Stimulated activated CD4-positive, alpha-beta T cell treated with anti-CD3 and anti-CD28 coated beads, Interleukin-15, amount 100 ng/mL, for 1 hour (primary cell): ENCODE measurements at places on chromosomes 2 and 18.
A peak's percentile ranks its signal among the peaks of the same experiment; 100 is the strongest.

- DNase-seq: peak; percentile 25
Measured at GRCh38 chr18:76709659-76710645, 112.4 kb upstream of the ZNF236 start.

- no peak for DNase-seq
Measured at GRCh38 chr2:168137510-168138180, 109.8 kb downstream of the STK39 start.

- DNase-seq: no peak
Measured at GRCh38 chr18:75206452-75207309, 2.3 kb downstream of the PTGR3 start.

- no peak for DNase-seq
Measured at GRCh38 chr2:152396763-152397162, 61.8 kb downstream of the FMNL2 start.

DNA sequence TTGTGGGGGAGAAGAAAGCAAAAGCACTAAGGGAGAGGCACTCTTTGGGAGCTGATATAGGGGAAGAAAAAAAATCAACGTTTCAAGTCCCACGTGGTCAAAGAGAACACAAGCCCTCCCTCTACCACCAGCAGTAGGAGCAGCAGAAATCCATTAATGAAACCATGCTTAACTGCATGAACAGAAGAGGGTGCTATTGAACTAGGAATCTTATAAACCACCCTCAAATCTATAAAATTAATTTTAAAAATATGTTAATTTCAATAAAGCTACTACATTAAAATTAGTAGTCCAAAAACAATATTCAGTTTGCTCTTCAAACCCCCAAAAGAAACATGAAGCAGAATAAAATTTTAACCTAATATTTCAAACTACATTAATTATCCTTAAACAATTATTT, 147.8 kb downstream of the TMEM18 start:
- no peak for DNase-seq

DNA sequence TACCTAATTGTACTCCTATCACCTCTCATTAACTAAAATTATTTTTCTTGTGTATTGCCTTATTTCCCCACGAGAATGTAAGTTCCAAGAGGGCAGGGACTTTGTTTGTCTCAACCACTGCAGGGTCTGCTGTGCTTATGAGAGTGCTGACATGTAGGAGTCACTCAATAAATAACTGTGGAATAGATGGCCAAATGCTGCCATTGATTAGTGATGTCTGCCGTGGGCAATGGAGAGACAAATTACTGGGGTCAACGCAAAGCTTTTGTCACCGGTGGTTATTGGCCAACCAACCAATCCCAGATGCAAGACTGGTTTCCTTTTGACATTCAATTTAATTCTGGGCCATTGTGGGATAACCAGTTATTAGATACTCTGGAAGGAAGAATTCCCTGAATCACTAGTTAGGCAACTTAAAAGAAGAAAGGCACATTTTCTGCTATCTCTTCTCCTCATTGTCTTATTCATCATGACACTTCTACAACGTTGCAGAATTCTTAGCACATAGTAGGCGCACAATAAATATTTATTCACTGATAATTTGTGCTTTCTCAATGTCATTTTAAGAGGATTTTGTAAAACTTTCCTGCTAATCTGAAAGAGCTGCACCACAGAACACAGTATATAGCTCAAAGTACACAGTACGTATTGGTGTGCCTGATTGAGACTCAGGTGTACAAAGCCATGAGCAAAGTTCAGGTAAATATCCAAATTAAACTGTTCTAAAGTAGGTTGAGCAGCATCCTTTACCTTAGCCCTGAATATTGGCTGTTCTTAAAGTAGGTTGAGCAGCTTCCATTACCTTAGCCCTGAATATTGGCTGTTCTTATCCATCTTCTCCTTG, 95.9 kb downstream of the ACTR3 start:
- no peak for DNase-seq
